NCI-H1417 (cell line): ENCODE measurements at places on chromosomes 1 and 21.
A peak's percentile ranks its signal among the peaks of the same experiment; 100 is the strongest.

DNA sequence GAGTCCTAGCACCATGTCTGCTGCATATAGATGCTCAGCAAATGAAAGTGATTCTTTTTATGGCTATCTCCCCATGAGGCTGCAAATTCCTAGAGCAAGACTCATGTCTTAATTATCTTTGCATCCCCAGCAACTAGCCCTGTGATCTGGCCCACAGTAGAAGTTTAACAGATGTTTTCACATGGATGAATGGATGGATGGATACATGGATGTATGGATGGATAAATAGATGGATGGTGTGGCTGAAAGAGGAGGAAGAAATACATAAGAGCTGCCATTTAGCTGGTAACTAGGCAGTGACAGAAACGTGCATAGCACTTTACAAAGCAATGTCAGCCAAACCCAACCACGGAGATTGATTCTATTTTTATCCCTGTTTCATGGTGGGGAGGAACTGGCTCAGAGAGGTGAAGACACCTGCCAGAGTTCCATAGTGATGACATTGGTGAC is 32.7 kb upstream of the ZBTB40 start:
- no peak for DNase-seq

- DNase-seq, result no peak
Observed at GRCh38 chr1:29255134-29255666, 18.9 kb downstream of the PTPRU start.

GRCh38 chr1:31576201-31576669 is at the start of gene TINAGL1:
TSS of gene TINAGL1 (plus strand) at chr1:31576515. CDS start at chr1:31577149, 634 bp downstream.
- no peak for DNase-seq

DNA sequence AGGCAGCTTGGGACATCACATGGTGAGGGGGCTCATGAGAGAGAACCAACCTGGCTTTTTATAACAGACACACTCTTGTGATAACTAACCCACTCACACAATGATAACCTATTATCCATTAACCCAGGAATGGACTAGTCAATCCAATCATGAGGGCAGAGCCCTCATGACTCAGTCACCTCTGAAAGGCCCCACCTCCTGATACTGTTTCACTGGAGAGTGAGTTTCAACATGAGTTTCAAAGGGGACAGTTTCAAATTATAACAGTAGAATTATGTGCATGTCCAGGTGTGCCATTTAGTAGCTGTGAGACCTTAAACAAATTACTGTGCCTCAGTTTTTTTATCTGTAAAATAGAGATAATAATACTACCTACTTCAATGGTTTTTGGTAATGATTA is 47.6 kb upstream of the PPP2R5A start:
- no peak for DNase-seq

GRCh38 chr1:194865383-194865782 is 1679.0 kb upstream of the B3GALT2 start:
- no peak for DNase-seq

- no peak for DNase-seq
Observed at GRCh38 chr1:77796695-77797405, 17.4 kb downstream of the MIGA1 start.

GRCh38 chr1:175380521-175381300 is 188.1 kb upstream of the KIAA0040 start:
- DNase-seq, result no peak

GRCh38 chr1:2987773-2988172 is 33.5 kb upstream of the ACTRT2 start:
- DNase-seq, result no peak

- DNase-seq, result peak; percentile 63
Observed at GRCh38 chr1:236480758-236481436, 42.9 kb upstream of the LGALS8 start.

- no peak for DNase-seq
Observed at GRCh38 chr1:199151634-199152425, 513.0 kb downstream of the PTPRC start.

DNA sequence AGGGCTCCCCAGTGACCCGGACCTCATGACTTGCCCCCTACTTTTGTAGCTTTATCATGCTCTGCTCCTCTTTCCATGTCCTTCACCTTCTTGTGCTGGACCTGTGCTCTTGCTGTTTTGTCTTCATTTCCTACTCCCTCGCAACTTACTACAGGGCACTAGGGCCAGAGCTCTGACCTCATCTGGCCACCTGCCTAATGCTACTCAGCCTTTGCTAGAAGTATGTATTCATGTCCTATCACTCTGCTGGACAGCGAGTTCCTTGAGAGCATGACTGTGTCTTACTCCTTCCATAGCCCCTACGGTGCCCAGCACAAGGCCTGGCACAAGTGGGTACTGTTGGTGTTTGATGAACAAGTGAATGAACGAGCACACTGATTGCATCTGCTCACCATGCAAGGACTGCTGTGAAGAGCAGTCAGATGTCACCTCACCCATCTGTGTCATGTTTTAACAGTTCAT is 1.9 kb downstream of the MTFR1L start:
- DNase-seq, result no peak

- DNase-seq, result no peak
Observed at GRCh38 chr1:175095978-175096607, 28.5 kb downstream of the TNN start.

DNA sequence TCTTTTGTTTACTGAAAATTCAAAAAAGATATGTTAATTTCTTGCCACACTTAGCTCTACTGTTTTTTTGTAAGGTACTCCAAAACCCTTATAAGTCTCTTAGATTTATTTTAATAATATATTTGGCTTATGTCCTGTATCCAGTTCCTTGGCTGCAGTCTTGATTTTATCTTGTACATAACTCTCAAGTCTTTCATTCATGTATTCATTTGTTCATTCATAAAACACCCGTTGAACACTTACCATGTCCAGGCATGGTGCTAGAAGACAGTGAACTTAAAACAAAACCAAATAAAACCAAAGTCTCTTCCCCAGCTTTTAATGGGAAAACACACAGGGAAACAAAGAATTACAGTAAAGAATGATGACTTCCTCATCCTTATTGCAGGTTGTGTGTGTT is 215.8 kb downstream of the FGGY start:
- DNase-seq, result no peak

- no peak for DNase-seq
Observed at GRCh38 chr1:181079382-181079781, 9.1 kb upstream of the IER5 start.

GRCh38 chr1:225318706-225319575 is 108.9 kb downstream of the LBR start:
- peak; percentile 36 for DNase-seq

GRCh38 chr1:149962039-149962647 is 25.5 kb upstream of the MTMR11 start:
- peak; percentile 85 for DNase-seq

- no peak for DNase-seq
Observed at GRCh38 chr1:226236826-226237225, 13.4 kb downstream of the MIXL1 start.

DNA sequence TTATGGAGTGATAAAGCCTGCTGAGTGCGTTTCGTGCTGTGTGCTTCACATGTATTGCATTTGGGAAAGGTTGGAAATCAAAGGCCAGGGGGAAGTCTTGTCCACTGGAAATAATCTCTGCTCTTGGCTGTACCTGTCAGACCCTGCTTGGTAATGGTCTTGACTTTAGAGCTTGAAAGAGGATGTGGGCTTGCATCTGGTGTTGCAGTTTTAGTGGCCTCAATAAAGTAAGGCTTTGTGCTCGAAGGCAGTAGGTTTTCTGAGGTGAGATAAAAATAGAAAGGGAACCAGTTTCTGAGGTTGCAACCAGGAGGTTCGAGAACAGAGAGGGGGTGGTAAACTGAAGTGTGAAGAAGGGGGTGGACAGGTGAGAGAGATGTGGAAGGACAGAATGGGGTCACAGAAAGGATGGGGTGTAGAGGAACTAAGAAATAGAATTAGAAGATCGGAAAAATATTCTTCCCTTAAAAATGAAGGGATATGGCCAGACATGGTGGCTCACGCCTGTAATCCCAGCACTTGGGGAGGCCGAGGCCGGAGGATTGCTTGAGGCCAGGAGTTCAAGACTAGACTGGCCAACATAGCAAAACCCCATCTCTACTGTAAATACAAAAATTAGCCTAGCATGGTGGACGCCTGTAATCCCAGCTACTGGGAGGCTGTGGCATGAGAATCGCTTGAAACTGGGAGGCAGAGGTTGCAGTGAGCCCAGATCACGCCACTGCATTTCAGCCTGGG is 1.5 kb downstream of the S100PBP start:
- no peak for DNase-seq

- no peak for DNase-seq
Observed at GRCh38 chr1:4482526-4482925, 171.9 kb upstream of the AJAP1 start.

DNA sequence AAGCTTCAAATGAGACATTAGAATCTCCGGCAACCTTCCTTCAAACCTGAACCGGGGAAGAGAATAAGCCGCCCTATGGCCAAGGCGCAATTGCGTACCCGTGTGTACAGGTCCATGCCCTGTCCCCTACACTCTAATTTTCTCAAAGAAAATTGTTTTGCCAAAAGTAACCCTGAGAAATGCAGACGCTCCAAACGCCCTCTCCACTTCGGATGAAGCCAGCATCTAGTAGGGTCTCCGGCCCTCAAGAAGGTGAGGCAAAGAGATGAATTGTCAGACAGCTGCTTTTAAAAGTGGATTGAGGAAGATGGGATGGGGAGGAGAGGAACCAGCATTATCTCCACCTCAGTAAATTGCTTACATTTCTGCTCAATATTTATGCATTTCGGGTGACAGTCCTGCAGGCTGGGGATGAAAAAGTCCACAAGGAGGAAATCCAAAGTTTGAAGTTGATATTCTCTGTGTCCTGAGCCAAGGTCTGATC is 630 bp upstream of the LHX9 start:
- DNase-seq, result no peak

DNA sequence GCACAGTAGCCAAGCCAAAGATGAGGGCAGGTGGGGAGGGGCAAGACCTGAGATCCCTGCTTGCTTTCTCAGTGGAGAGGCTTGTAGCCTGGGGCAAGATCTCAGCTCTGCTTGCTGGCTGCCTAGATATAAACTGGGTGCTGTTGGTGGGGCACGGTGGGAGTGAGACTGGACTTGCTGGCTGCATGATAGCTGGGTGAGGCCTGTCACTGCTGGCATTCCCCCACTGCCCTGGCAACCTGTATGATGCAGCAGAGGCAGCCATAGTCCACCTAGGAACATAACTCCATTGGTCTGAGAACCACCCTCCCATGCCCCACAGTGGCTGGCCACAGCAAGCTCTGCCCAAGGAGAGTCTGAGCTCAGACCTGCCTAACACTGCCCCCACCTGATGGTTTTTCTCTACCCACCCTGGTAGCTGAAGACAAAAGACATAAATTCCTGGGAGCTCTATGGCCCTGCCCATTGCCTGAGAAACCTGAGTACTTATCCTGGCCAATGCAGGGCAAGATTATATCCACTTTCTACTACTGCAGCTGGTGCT is 261.9 kb upstream of the DEPDC1 start:
- DNase-seq, result no peak

DNA sequence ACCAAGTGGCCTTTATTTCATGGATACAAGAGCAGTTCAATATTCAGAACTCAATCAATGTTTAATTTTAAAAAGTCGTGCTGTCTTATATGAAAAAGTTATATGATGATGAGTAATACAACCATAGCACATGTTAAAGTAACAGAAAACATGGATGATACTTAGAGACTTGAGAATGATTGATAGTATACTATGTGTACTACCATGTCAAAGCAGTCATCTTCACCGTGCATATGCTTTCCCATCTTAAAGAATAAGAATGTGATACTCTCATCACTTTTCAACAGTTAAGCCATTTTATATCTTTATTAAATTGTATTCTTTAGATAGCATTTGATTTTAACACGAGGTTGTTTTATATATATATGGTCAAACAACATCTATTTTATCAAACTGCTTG is 535.9 kb upstream of the ADAMTS5 start:
- DNase-seq, result no peak

DNA sequence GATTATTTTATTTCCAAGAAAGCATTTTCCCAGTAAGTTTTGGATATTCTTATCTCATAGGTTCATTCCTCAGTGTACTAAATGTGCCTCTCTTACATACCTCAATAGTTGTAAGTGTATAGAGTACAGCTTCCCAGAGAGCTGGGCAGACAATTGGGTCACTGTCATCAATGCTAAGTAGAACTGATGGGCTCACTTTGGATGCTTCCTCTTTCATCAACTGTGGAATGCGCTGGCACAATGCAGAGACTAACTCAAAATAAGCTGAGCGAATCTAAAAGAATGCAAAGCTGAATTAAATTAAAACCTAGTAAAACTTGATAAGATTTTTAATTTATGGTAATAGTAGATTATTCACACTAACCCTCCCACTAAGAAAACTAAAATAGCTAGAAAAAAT is 21.5 kb downstream of the LTN1 start:
- no peak for DNase-seq

GRCh38 chr1:227560393-227561173 is 2.8 kb upstream of the ZNF678 start:
- no peak for DNase-seq

- no peak for DNase-seq
Observed at GRCh38 chr1:223037845-223038244, 105.2 kb downstream of the TLR5 start.

GRCh38 chr21:37686991-37687810 is 229.1 kb downstream of the KCNJ6 start:
- peak; percentile 38 for DNase-seq

DNA sequence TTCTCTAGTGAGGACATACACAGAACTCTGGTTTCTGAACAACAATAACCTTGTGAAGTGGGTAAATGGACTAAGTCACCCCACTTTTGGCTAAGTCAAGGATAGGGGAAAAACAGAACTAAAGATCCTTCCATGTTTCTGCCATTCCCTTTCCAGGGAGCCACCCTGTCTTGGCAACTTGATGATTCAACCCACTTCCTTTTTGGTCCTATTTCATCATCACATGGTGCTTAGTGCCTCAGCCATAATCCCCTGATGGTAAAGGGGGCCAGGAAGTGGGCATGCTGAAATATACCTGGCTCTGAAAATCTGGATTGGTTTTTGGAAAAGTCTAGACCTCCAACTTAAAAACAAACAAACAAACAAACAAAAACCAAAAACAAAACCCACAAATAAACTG is 206.4 kb upstream of the FOXD3 start:
- no peak for DNase-seq

DNA sequence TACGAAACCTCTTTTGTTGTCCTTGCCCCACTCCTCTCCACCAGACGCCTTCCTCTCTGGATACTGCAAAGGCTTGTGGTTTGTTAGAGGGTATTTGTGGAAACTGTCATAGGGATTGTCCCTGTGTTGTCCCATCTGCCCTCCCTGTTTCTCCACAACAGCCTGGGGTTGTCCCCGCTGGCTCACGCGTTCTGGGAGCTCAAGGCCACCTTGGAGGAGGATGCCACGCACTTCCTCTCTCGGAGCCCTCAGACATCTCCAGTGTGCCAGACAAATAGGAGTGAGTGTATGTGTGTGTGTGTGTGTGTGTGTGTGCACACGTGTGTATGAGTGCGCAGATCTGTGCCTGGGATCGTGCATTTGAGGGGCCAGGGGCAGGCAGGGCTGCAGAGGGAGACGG is 37.6 kb upstream of the IL19 start:
- DNase-seq, result no peak

DNA sequence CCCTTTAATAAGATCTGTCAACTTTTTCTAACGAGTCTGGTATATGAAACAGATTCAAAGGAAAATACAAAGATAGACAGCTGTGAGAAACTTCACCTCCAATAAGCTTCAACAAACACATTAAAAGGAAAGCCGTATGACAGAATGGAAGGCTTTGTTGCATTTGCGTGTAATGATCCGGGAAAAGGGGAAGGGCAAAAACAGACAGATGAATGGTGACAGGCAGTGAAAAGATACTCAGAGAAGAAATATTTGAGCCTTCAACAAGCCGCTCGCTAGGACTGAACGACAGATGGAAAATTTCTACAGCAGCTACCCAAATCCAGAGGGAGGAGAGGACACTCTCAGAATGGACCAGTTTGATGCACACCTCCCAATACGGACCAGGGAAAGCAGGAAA is 14.9 kb downstream of the COPA start:
- peak; percentile 79 for DNase-seq
